ENCODE measurements at places on chromosomes 6 and 20.

GRCh38 chr20:22796469-22797077 is 212.2 kb upstream of the FOXA2 start:
- DNase-seq: peak; percentile 85

GRCh38 chr6:139243536-139243935 is 48.3 kb downstream of the TXLNB start:
- no peak for DNase-seq

DNA sequence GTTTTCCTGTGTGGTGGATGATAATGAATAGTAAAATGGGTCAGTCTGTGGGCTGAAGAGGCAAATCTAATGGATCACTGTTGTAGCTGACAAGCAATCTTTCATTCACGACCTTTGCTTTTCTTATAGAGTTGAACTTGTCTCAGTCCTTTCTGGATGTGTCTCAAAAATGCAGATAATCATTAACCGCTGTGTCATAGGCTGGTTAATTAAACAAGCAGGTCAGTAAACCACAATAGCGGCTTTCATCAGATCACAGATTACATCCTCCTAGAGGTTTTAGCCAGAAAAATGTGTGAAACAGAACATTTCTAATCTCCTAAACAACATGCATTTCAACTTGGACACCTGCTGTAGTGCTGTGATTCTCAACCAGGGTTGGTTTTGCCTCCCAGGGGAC is 2.5 kb upstream of the METTL24 start:
- DNase-seq: no peak

DNA sequence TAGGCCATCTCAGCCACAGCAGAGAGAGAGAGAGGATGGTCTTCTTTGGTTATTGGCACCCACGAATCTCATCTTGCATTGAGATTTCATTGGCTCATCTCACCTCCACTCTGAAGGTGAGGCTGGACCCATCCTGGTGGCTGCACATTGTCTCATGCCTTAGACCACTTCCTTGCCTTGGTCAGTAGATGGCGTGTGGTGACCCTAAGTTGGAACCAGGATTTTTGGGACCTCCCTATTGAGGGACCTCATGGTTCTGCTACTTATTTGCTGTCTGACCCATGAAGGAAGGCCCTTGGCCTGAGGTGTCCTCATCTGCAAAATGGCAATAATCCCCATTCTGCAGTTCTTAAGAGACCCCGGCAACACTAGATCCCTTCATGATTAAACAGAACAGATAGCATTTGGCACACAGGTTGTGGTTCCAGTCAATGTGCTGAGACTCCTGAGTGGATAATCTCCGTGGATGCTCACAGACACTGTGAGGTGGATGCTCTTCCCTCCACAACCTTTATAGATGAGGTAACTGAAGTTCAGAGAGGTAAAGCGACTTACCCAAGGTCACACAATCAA is 21.5 kb upstream of the AAR2 start:
- peak; percentile 20 for DNase-seq

DNA sequence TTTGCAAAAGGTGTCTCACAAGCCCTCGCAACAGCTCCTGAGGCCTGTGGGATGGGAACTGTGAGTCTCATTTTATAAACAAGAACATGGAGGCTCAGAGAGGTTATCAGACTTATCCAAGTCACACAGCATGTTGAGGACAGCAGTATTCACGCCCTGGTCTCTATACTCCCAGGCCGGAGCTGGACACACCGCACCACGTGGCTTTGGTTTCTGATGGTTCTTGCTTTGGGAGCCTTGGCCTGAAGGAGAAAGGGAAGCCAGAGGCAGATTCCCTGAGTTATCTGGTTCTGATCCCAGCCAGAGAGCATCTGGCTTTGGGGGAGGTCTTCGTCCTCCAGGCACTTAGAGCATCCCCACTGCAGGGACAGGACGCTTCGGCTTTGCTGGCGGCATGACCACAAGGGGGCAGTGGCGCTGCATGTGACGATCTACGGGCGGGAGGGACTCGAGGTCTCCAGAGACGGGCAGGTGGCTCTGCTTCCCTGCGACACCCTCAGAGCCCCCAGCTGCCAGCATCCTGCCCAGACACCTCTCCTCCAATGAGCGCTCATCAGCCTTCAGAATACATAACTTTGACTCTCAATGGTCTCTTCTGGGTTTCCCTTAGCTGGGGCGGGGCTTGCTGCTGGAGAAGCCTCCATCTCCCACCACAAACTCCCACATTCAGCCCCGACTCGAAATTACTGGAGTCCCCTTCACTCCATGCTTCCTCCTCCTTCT is 51.4 kb upstream of the SAYSD1 start:
- DNase-seq: peak; percentile 48

DNA sequence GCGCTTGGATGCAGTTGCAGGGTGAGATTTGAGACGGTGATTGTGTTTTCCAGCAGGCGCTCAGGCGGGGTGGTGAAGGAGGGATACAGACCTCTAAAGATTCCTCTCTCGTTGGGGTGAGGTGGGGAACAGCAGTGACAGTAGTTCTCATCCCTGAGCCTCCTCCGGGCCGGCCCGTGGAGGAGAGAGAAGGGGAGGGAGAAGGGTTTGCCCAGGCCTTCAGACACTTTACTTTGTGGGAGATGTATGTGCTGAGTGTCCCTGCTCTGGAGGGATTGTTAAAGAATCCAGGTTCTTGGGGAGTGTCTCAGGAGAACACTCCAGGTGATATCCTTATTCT is 41.0 kb downstream of the PSMB9 start:
- no peak for DNase-seq

DNA sequence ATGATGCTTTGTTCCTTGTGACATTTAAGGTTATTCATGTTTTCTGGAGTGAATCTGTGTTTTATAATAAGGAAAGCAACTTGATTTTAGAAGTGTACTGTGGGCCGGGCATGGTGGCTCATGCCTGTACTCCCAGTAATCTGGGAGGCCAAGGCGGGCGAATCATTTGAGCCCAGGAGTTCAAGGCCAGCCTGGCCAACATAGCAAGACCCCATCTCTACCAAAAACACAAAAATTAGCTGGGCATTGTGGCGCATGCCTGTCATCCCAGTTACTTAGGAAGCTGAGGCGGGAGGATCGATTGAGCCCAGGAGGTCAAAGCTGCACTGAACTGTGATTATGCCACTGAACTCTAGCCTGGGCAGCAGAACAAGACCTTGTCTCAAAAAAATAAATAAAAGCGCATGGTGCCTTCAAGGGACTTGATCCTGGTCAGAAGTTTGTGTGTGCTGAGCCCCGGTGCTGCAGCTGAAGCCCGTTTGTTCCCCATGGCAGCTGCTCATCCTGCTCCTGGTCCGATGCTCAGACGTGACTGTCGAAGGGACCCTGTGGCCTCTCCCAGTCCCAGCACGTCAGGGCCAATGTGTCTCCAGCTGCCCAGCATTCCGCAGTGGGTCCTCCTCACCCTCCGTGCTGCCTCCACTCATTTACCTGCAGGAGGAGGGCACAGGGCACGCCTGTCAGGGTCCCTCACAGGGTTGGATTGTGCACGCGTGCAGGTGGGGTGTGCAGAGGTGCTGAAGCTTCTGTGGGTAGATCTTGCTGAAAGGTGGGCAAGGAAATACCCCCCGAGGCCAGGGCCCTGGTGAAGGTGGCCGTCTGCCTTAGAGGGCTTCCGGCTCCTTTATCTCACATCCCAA is 18.3 kb downstream of the ENTPD6 start:
- no peak for DNase-seq

GRCh38 chr6:136989571-136990241 is 55.1 kb downstream of the IL20RA start:
- peak; percentile 59 for DNase-seq

GRCh38 chr6:52361414-52361944 is 472 bp upstream of the PAQR8 start:
- peak; percentile 46 for DNase-seq

DNA sequence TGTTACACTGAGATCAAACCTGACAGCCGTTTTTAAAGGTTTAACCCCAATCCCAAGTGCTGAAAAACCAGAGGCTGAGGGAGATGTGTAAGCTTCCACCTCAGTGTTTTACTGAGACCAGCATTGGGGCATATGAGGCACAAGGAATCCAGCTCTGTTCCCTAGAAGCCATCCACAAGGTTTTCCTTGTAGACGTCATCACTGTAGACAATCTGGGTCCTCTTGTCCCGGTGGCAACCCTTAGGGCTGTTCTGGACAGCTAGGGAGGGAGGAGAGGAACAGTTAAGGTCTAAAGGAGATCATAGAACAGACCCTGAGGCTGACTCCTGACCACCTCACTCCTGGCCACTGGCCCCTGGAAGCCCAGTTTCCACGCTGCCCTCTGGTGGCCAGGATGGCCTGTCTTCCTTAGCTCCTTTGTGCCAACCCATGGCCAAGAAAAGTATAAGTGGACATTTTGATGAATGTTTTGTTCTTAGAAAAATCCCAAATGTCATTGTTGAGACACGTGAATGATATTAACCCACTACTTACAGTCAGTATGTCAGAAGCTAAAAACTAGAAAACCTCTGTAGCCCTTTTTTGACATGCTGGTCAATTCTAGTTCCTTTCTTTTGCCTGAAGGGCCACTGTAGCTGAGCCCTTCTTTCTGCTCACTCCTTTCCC is 6.4 kb downstream of the CFB start:
- peak; percentile 62 for DNase-seq

GRCh38 chr20:9478771-9479170 is 35.6 kb upstream of the LAMP5 start:
- DNase-seq: no peak

GRCh38 chr20:59912609-59913008 is 20.8 kb downstream of the SYCP2 start:
- no peak for DNase-seq
